ENCODE measurements at places on chromosomes 12 and 14. TPM values are rescaled to one million over a fixed set of nuclear protein-coding genes. Genes with fewer than 3 reads are reported as not detected.

PTGDR gene
- 0.38 TPM for total RNA-seq

TMEM132C gene
- total RNA-seq = not detected

LALBA gene
- not detected for total RNA-seq

FLRT2 gene
- total RNA-seq = not detected

STYX gene
- 25.1 TPM for total RNA-seq

HOXC4 gene
- 0.23 TPM for total RNA-seq

DDX23 gene
- 127 TPM for total RNA-seq

NKX2-1 gene
- total RNA-seq = not detected

SPATA7 gene
- total RNA-seq = 4.0 TPM

CELA1 gene
- total RNA-seq = not detected

SLC2A14 gene
- total RNA-seq = 18.6 TPM

AMN1 gene
- total RNA-seq = 4.0 TPM

RD3L gene
- not detected for total RNA-seq

RFX4 gene
- total RNA-seq = not detected

TBPL2 gene
- not detected for total RNA-seq

CLEC2A gene
- not detected for total RNA-seq

CIROP gene
- total RNA-seq = not detected

TDRD9 gene
- 0.08 TPM for total RNA-seq

BTBD7 gene
- 16.8 TPM for total RNA-seq

C12orf50 gene
- not detected for total RNA-seq

ACOT6 gene
- not detected for total RNA-seq

ZFC3H1 gene
- 76.8 TPM for total RNA-seq

YARS2 gene
- 19.3 TPM for total RNA-seq

TAS2R50 gene
- total RNA-seq = 0.73 TPM

AGAP2 gene
- 85.1 TPM for total RNA-seq

GPR84 gene
- 0.25 TPM for total RNA-seq

MYO1H gene
- total RNA-seq = not detected

DEGS2 gene
- total RNA-seq = 0.20 TPM

SLC6A15 gene
- not detected for total RNA-seq

MSI1 gene
- total RNA-seq = not detected

SIX6 gene
- not detected for total RNA-seq

TCTN2 gene
- total RNA-seq = 3.6 TPM

DBX2 gene
- not detected for total RNA-seq

MANSC4 gene
- total RNA-seq = not detected

RDH5 gene
- 10.5 TPM for total RNA-seq

SPX gene
- 1.1 TPM for total RNA-seq

ARG2 gene
- total RNA-seq = 6.8 TPM

MANSC1 gene
- 0.10 TPM for total RNA-seq

TAS2R42 gene
- total RNA-seq = not detected

OR4N2 gene
- not detected for total RNA-seq

TAS2R8 gene
- not detected for total RNA-seq

UBE3B gene
- 37.5 TPM for total RNA-seq

SLC10A1 gene
- total RNA-seq = not detected

VDR gene
- 62.9 TPM for total RNA-seq

ISCA2 gene
- 32.1 TPM for total RNA-seq

TCL1B gene
- total RNA-seq = not detected

AKAP6 gene
- total RNA-seq = 1.1 TPM

HOXC6 gene
- not detected for total RNA-seq

HSPB8 gene
- not detected for total RNA-seq

IGF1 gene
- 0.86 TPM for total RNA-seq

BHLHE41 gene
- total RNA-seq = not detected

LRRK2 gene
- 0.05 TPM for total RNA-seq

SIX4 gene
- total RNA-seq = 0.80 TPM

HOXC10 gene
- not detected for total RNA-seq

ATL1 gene
- 1.2 TPM for total RNA-seq

RIMBP2 gene
- total RNA-seq = not detected

Data from activated CD4-positive, alpha-beta memory T cell treated with anti-CD3 and anti-CD28 coated beads, Interleukin-2, amount 10 ng/mL, durations not matched to agents 7 days and 5 days (primary cell).